ENCODE measurements at places on chromosomes 6 and 20.

DNA sequence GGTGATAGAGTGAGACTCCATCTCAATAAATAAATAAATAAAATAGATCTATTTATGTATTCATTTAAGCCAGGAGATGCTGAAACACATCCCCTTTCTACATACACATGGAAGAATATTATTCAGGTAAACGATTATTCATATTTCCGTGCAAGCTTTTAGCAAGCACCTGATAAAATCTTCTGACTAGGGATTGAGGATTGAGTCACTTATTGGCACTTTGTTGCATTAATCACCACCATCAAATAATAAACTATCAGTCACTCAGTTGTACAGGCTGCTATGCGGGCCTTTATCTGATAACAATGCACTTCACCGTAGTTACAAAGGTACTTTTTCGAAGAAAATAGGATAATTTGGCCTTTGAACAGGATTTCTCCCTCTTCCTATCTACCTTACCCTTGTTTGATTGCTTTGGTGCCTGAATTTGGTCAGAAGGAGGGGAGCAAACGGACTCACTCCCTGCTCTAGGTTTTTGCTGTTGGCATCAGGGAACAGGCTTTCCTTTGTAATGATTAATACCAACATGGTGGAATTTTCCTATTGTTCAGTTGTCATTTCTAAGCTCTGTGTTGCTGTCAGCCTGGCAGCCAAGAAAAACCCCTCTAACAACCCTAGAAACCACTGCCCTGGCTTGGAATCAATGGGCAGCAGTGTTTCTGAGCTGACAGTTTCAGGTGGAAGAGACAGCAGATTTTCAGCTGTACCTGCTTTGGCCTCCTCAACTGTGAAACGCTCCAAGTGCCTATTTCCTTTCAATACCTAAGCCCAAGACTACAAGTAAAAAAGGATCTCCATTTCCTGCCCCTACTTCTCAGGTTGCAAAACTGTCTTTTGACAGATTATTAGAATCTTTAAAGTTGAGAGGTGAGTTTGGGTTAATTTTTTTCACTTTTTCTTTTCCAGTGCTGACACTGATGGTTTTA lies 63.0 kb downstream of the MYB start:
- DNase-seq = no peak

DNA sequence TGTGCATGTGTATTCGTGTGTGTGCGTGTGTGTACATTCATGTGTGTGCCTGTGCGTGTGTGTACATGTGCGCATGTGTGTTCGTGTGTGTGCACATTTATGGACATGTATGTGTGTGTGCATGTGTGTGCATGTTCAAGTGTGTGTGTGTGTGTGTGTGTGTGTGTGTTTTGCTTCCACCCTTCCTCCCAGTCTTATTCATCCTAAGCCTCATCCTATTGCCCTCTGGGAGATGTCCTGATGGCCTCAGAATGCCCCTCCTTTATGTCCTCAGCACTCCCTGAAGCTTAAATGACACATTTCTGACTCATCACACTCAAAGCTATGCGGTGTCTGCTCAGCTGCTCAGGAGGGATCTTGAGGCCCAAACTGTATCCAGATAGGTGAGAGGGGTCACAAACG lies 76.6 kb upstream of the CCDC167 start:
- DNase-seq = no peak

DNA sequence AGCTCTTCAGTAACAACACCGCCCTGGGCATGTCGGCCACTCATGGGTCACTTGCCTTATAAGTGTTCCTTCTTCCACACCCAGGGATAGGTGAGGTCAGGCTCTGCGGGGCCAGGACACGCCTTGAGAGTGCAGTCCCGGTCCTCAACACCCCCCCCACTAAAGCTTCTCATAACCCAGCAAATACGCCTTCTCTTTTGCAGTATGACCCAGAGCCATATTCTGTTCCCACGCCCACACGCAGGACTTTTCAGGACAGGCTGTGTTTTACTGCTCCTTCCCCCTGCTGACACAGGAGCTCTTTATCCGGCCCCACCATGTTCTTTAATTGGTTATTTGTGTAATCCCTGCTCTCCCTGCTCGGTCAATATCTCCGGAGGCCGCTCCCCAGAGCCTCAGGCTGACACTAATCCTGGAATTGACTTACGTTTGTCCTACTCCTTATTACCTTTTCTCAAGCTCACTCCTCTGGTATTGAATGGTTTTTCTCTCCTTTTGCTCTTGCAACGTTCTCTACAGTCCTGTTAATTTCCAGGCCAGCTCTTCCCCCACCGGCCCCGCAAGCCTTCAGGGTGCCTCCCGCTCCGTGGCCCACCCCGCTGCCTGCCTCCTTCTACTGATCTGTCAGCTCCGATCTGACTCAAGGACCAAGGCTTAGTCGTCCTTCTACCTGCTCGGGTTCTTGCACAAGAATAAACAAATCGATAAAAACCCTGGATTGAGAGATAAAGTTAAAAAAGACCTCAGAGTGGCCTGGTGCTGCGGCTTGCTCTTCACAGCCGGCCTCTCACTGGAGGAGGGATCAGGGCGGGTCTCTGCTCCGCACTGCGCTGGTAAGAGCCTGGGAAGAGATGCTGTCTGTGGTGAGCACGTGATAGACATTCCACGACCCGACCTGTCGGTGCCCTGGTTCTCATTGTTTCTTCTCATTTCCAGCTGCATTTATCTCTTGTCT lies 357.5 kb downstream of the ZFAND3 start:
- no peak for DNase-seq

DNA sequence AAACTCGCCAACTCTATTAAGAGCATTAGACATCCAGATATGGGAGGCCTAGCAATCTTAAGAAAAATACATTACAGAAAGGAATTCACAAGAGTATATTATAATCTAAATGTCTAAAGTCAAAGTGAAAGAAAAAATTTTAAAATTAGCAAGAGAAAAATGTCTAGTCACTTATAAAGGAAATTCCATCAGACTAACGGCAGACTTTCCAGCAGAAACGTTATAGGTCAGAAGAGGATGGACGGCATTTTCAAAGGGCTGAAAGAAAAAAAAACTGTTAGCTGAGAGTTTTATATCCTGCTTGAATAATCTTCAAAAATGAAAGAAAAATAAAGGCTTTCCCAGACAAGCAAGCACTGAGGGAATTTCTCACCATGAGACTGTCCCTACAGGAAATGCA lies 269.0 kb downstream of the HDGFL1 start:
- no peak for DNase-seq

DNA sequence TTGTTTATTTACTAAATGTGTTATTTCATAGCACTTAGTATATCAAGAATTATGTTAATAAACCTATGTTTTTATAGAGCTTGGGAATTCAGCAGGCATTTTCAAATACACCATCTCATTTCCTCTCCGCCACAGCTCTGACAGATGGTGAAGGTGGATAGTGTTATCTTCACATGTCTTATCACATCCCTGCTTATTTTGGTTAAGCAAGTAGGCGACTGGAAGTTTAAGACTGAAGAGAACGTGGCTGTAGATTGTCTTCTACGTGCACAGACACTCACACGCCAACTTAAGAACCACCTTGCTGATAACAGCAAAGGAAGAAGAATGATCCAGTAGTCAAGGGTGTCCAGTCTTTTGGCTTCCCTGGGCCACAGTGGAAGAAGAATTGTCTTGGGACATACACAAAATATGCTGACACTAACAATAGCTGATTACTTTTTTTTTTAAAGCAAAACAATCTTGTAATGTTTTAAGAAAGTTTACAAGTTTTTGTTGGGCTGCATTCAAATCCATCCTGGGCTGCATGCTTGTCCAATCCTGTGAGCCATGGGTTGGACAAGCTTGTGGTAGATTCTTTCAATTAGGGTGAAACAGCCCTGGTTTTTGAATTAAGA lies 43.3 kb upstream of the SCGN start:
- no peak for DNase-seq

- DNase-seq = no peak
Measured at GRCh38 chr20:2691127-2691526, 1.5 kb upstream of the EBF4 start.

DNA sequence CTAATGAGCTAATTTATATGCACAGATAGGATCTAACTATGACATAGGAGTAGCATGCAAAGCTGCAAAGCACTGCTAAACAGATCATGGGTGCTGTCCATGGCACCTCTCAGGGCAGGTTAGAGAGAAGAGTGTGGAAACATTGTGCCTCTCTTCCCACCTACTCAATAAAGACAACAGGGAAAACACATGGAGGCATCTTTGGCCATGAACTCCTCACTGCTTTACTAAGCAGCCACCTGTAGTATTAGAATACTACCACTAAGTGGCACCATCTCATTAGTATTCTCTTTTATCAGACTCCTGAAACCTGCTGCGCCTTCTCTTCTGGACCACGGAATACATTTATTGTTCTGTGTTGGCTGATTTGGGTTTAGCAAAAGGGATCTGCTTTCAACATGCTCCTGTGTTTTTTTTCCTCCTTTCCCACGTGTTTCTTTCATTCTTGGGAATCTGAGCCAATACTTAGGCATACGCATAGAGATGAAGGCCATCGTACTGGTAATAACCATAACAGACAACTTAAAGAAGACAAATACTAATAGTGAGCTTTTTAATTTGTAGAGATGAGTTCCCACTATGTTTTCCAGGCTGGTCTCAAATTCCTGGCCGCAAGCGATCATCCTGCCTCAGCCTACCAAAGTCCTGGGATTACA lies 9.4 kb upstream of the HDDC2 start:
- no peak for DNase-seq

Measured in AG04449 (cell line).